ENCODE measurements at places on chromosomes 3 and 15.
A peak's percentile ranks its signal among the peaks of the same experiment; 100 is the strongest.

- DNase-seq, result no peak
These were observed 68.9 kb downstream of the IFT80 start for GRCh38 chr3:160330109-160330508.

DNA sequence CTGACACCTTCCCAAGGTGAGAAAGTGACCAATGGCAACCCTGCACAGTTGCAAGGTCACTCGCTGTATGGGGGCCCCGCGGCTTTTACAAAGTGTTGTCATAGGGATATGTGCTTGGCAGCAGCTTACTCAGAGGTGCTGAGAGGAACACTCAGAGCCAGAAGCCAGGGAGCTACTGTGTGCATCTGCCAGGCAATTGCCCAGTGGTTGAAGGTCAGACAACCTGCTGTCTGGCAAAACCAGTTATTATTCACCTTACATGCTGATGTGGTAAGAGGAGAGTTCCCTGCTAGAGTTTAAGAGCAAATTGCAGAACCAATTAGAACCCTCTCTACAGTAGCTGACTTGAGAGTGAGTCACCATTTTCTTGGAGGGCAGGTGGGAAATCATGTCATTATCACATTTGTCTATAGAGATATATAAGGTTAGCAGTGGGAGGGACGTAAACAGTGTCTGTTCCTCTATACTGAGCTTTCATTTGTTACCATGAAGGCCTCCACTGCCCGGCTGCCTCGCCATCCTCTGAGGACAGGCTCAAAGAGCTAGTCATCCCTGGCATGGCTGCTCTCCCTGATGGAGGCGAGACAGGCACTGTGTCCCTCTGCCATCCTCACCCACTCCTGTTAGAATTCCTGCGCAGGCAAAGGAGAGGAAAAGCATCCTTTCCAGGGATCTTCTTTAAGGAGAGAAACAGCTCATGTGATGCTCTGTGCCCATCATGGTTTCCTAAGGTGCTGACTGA is 274.4 kb downstream of the PLCL2 start:
- DNase-seq, result no peak

DNA sequence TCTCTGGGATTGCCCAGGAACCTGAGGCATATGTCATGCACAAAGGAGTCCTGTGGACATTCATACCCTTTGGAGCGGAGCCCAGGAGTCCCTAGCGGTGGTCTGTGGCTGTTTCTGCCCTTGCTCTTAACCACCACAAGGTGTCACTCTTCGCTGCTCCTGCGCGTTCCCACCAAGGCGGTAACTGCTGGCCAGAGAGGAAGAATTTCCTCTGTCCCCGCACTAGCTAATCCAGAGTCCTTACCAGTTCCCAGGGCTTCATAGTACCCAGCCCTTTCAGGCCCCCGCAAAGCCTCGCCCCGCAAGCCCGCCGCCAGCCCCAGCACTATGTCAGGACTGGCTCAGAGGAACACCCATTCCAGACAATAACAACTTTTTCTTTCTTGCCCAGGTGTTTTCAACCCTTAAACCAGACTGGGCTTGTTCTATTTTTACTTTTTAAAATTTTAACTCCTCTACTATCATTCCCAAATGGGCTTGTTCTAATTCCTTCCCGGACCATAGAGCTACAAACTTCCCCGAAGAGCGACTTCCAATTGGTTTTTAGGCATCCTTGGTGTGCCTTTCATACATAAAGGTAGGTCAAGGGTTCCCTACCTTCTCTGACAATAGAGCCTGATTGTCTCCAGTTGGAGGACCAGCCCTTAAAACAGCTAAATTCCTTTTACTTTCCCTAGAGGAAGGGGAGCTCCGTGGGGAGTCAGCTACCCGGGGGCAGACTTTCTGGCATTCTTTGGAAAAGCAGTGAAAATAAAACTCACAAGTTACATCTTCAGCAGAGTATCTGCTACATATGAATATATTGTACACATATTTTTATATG is 31.8 kb upstream of the ZNF774 start:
- DNase-seq, result peak; percentile 82

DNA sequence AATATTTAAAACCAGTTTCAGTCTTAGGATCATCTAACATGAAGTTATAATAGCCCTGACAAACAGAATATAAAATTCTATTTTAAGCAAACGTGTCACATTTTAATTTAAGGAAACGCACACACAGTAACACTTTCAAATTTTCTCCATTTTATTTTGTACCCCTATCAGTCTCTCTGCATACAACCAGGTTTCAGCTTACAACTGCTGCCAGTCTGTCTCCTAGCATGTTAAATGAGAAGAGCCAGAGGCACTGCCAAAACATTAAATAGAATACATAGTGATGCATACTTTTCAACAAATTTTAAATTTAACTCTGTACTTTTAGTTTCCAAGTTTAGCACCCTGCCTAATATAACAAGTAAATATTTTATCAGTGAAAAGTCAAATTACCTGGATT is 60.8 kb downstream of the UACA start:
- no peak for DNase-seq

DNA sequence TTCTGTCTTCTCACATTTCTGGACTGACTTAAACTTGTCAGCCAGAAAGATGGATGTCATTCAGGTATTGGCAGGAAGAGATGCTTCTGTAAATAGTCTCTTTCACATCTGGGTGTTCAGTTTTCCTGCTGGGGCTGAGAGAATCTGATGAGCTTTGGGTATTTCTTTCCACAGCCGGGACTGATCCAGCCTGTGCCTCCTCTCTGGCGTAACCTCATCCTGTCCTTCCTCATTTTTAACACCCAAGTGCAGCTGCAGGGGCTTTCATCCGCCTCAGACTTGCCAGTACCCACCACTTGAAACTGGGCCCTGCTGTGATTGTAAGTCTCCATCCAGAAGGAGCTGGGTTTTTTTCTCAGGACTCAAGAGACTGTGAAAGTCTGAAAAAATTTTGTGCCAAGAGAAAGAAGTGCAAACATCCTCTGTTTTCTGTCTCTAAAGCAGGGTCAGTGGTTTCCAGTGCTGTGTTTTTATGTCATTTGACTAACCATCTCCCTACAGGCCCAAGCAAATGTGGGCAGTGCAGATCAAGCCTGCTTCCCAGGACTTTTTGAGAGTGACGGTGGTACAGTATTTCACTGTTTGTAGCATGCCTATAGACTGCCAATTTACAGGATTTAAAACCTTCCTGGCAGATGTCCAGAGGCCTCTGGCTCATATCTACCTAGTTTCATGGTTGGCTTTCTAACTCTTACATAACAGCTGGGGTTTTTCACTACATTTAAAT is 342.7 kb downstream of the PTPRG start:
- DNase-seq, result no peak
